Ovary (tissue), 10 donors: ENCODE measurements at places on chromosomes 3 and 15. TPM values are rescaled to one million over a fixed set of nuclear protein-coding genes. Genes with fewer than 3 reads are reported as not detected.

- DNase-seq, result no peak
Observed at GRCh38 chr3:93931597-93932229, 42.0 kb downstream of the PROS1 start.

- DNase-seq, result no peak
Observed at GRCh38 chr3:125512135-125512920, 7.7 kb downstream of the SNX4 start.

DNA sequence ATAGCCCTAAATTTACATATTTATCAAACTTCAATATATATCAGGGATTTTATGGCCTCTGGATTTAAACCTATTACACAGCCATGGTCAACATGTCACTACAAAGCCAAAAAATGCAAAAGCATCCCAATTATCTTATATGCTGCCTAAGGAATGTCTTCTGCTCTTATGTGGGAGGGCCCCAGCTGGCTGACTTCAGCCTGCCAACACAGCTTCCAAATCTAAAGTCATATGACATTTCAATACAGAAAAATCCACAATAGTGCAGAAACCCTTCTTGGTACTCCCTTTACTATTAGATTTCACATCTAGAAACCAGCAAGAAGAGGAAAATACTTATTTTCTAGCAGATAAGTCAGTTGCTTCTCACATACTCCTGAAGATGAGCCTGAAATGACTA lies 6.4 kb downstream of the PFN2 start:
- DNase-seq, result no peak

DNA sequence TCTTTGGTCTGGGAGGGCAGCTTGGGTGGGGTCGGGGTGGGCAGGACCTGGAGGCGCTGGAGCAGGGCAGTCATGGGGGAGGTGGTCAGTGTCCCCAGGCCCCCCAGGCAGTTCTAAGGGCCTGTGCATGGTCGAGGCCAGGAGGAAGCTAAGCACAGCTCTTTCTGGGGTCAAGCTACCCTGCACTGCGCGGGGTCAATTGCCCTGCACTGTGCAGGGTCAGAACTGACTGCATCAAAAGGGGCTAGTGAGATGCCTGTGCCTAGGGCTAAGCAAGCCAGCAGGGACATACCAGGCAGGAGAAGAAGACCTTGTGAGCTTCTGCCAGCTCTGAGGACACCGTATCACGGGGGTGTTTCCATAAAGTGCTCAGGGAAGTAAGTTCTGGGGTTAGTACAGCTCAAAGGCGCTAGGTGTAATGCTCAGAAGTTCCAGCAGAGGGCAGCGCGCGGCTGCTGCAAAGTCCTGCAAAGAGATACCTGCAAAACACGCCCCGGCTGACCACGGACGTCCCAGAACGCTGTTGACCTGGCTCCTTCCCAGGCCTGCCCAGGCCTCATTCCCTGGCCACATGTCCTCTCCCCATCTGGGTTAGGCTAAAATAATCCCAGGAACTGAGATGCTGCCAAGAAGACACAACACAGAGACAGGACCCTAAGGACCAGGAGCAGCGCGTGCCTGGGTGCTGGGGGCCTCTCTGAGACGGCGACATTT lies 18.8 kb upstream of the IQSEC1 start:
- DNase-seq, result peak; percentile 95

DNA sequence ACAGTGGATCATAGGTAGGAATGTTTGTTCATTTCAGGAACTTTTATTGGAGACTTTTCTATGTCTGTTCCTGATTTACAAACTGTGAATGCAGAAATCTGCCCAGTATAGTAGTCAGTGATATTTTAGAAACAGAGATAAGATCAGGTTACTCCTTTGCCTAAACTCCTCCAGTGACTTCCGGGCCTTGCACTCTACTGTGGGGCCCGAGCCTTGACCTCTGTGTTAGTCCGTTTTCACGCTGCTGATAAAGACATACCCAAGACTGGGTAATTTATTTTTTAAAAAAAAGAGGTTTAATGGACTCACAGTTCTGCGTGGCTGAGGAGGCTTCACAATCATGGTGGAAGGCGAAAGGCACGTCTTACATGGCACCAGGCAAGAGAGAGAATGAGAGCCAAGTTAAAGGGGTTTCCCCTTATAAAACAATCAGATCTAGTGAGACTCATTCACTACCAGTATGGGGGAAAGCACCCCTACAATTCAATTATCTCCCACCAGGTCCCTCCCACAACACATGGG lies 127.1 kb downstream of the DNAJB8 start:
- peak; percentile 2 for DNase-seq

GRCh38 chr3:122123850-122124249 lies 59.6 kb upstream of the CASR start:
- DNase-seq, result no peak

- DNase-seq, result no peak
Observed at GRCh38 chr15:29924750-29925149, 102.5 kb upstream of the TJP1 start.

DNA sequence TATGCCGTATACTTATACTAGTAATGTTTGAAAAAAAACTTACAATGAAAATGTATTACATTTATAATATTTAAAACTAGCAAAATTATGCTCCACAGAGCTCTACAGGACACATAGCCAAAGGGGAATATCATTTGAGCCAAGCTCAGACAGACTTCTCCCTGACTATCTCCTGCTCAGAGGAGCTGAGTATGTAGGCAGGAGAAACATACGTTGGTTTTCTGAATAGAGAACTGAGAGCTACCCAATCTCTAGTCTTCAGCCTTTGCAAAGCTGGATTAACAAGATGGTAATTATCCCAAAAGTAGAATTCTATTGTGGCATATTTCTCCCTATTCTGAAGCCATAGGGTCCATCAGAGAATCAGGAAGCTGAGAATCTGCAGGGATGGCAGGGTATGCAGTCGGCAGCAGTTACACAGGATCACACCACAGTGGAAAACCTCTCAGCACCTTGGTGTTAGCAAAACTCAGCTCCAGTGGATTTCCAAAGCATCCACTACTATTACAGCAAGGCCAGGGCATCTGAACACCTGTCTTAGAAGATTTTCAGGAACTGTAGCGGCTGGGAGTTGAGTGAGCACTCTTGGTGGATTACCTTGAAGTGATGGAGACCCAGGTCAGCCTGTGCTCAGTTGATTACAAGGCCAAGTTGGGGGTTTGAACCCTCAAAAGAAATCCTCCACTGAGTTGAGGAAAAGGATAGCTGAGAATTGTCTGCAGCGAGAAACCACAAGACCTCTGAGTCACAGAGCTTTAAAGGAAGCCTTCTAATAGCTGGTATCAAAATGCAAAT lies 30.1 kb downstream of the GPR15 start:
- no peak for DNase-seq

DNA sequence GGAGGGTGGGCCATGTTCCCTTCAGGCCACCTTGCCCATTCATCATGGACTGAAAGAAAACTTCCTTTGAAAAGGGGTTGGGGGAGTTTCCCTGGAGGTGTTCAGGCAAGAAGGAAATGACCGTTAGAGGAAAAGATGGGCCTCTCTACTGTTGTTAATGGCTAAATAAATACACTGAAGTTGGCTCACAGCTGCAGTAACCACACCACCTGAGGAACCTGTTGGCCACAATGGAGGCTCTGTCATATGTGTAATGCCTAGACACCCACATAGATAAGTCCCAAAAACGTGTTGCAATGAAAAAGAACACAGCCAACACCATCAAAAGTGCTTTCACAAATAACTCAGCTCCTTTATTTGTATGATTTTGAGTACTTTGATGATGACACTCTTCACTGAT lies 38.2 kb upstream of the FAM3D start:
- DNase-seq, result no peak

GRCh38 chr3:46208167-46208704 lies at the start of gene CCR1:
Gene CCR1, minus strand, starts transcription at chr3:46208313. Its CDS starts 4,000 bp downstream, at chr3:46204313.
- no peak for DNase-seq

DNA sequence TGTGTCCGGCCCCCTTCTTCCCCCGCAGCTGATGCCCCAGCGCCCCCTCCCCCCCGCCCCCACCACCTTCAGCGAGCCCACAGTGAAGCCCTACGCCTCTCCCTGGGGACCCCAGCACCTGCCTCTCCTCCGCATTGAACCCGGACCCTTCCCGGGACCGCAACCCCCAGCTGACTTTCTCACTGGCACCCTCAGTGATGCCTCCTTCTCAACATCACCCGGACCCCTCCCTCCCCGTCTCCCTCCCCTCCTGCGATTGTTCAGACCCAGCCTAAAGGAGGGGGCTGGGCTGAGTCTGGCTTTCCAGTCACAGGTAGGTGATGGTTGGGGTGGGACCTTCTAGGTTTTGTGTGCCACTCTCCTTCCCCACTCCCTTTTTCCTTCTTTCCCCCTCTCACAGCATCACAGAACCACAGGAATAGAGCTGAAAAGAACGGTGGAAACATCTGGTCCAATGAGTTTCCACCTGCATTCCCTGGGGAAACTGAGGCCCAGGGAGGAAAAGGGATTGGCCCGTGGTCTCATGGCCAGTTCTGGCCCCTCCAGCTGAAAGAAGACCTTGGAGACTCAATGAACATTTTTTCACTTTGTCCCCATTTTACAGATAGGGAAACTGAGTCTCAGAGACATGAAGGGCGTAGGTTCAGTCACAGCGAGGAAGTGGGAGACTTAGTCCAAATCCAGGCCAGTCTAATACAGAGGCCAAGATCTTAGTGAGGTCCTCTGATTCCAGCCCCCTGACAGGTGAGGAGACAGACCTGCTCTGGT lies 828 bp downstream of the CAND2 start:
- DNase-seq, result no peak

- no peak for DNase-seq
Observed at GRCh38 chr15:42836251-42836650, 84.3 kb downstream of the TTBK2 start.

DNA sequence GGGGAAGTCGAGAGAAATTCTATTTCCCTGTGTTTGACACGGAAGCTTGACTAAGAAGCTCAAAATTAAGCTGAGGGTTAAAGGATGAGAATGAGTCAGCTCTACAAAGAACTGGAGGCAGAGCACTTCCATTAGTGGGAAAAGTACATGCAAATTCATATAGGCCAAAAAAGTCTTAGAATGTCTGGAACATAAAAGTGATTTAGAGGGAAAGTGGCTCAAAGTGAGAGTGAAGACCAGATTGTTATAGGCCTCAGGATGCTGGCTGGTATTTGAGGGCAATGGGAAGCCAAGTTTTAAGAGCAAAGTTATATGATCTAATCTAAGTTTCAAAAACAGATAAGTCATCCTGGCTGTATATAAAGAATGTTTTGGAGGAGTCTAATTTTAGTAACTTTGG lies 857.3 kb downstream of the NAALADL2 start:
- DNase-seq, result no peak

- DNase-seq, result no peak
Observed at GRCh38 chr3:12963231-12963896, 109.9 kb downstream of the IQSEC1 start.

- DNase-seq, result no peak
Observed at GRCh38 chr3:124125315-124125714, 133.4 kb upstream of the ROPN1 start.

GRCh38 chr3:155631323-155632019 lies 113.4 kb downstream of the PLCH1 start:
- DNase-seq, result no peak

- DNase-seq, result no peak
Observed at GRCh38 chr15:51589881-51590568, 32.5 kb downstream of the DMXL2 start.

DNA sequence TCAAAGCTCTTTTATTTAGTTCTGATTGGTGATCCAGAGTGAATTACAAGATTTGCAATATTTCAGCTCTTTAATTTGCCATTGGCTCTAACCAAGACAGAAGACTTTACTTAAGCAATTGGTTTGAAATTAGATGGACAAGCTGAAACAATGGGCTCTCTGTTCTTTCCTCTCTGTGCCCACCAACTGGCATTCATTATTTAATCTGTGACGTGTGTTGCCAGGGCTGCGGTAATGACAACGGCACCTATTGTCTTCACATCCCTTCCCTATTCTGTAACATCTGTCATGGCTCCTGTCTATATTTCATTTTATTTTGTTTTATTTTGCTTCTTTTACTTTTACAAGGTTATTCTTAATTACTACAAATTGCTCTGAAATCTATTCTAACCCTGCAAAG lies 33.9 kb downstream of the PLD1 start:
- DNase-seq, result no peak

Gene TPRG1
- 3.2 TPM for total RNA-seq

Gene SCAANT1
- not detected for total RNA-seq

Gene MUC20
- total RNA-seq, result 5.7 TPM

Gene SAMMSON
- total RNA-seq, result 0.20 TPM

Gene PGBD4
- total RNA-seq, result 0.98 TPM
